ENCODE measurements at places on chromosomes 7 and 10.

DNA sequence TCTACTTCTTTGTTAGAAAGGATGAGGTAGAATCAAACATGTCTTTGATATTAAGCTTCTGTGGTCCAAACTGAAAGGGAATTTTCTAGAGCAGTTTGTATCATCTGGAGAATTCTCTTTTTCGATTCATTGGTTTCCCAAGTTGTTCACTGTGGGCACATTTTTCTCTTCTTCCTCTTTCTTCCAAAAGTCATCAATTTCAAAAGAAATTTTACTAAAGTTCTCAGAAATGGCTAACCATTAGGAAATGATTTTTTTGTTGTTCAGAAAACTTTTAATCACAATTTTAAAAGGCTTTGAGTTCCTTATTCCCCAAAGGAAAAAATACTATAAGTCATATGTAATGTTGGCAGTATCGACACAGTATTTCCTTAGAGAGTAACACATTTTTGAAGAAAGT is 28.3 kb upstream of the CCDC6 start:
- no peak for DNase-seq

- no peak for DNase-seq
Observed at GRCh38 chr7:121219026-121219425, 109.8 kb upstream of the WNT16 start.

DNA sequence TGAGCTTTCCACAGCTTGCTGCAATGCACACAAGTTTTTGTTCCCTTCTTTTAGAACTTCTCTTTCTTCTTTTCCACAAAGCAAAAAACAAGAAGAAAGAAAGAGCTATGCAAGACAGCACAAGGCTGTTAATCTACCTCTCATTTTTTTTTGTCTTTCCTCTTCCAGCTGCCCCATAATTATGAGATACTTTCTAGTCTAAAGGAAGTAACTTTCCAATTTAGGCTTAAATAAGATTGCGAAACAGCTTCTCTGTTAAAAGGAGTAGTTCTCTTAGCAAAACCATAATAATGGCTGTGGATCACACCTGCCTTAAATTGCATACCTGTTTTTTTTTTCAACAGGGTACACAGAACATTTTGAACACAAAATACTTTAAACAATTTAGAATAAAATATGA is 56.0 kb downstream of the NDUFB2 start:
- DNase-seq: no peak

DNA sequence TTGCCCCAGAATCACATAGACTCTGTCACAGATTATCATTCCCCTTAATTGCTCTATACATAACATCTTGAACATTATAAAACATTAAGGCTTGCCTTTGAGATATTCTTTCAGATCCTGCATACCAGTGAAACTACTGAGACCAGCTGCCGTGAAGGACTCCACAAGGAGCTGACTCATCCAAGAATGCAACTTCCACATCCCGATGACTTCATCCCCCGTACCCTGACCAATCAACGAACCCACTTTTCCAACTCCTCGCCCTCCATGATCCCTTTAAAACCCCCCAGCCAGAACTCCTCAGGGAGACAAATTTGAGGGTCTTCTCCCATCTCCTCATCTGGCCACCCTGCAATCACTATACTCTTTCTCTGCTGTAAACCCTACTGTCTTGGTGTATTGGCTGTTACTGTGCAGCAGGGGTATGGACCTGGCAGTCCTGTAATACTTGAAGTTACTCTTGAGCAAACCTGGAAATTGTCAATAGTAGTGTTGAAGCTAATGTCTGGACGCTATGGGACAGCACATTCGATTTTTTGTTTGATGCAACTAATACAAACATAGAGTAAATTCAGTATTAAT is 49.8 kb downstream of the HTR5A start:
- no peak for DNase-seq

DNA sequence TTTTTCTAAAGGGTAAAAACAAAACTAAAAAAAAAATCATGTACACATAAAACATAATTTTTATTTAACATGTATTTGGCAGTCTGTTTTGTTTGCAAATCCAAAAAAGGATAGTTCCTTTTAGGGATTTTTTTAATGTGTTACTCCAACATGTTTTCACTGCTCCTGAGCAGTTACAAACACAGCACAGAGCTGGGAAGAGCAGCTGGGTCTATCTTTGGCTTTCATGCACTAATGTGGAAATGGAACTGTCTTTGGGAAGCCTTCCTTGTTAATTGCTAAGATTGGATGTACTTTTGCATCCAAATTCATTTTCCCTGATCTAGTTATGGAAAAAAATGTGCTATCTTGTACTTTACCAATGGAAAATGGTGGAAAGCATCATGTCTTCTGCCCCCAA is 1035.1 kb downstream of the CNTNAP2 start:
- DNase-seq: no peak

Measured in activated CD4-positive, alpha-beta T cell treated with anti-CD3 and anti-CD28 coated beads, Interleukin-2, amount 50 U/mL, for 4 hours (primary cell).